ENCODE measurements at places on chromosomes 7 and 10.

- DNase-seq, result no peak
- no peak overlapping the region for H3K4me3 ChIP-seq
- H3K27me3 ChIP-seq, result no peaks in the 10 kb centered on the region
Observed at GRCh38 chr10:81820418-81820817, 54.6 kb upstream of the NRG3 start.

GRCh38 chr10:111767661-111768060 is 415.9 kb downstream of the GPAM start:
- no peaks in the 10 kb centered on the region for H3K4me1 ChIP-seq
- H3K4me3 ChIP-seq, result no peak overlapping the region
- no peak overlapping the region for H3K27ac ChIP-seq
- H3K36me3 ChIP-seq, result no peaks in the 10 kb centered on the region
- H3K27me3 ChIP-seq, result peaks cover 4% of the 10 kb centered on the region

- no peaks in the 10 kb centered on the region for H3K36me3 ChIP-seq
- H3K4me3 ChIP-seq, result no peak overlapping the region
- H3K27me3 ChIP-seq, result peaks cover 17% of the 10 kb centered on the region
- H3K4me1 ChIP-seq, result peaks cover 10% of the 10 kb centered on the region
- H3K27ac ChIP-seq, result no peak overlapping the region
- no peak for DNase-seq
Observed at GRCh38 chr10:77093126-77093525, 544.5 kb downstream of the KCNMA1 start.

- no peak overlapping the region for H3K4me3 ChIP-seq
- H3K36me3 ChIP-seq, result no peaks in the 10 kb centered on the region
- H3K4me1 ChIP-seq, result no peaks in the 10 kb centered on the region
- H3K27ac ChIP-seq, result no peak overlapping the region
- H3K27me3 ChIP-seq, result peaks cover 12% of the 10 kb centered on the region
- DNase-seq, result no peak
Observed at GRCh38 chr10:9285690-9286089, 1231.2 kb downstream of the GATA3 start.

DNA sequence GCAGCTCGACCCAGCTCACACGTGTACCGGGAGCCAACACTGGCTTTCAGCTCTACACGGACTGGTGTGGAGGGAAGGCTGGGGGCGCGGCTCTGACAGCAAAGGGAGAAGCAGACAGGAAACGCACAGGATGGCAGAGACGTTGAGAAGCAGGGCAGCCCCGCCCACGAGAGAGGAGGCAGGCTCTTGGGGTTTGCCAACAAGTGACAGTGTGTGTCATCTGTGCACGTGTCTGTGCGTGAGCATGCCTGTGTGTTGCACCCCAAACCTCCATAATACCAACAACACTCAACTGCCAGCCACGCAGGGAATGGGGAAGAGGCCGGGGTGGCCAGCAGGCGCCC is 64.4 kb upstream of the PDGFA start:
- H3K27me3 ChIP-seq, result peaks cover 6% of the 10 kb centered on the region
- peak overlapping the region; percentile 64 for H3K27ac ChIP-seq
- no peak for DNase-seq
- no peak overlapping the region for H3K4me3 ChIP-seq
- H3K36me3 ChIP-seq, result peaks cover 62% of the 10 kb centered on the region

GRCh38 chr7:80134115-80134535 is 506 bp upstream of the GNAI1 start:
- H3K4me1 ChIP-seq, result peaks cover 45% of the 10 kb centered on the region
- H3K36me3 ChIP-seq, result peaks cover 4% of the 10 kb centered on the region
- DNase-seq, result no peak
- peak overlapping the region; percentile 94 for H3K27ac ChIP-seq
- no peaks in the 10 kb centered on the region for H3K27me3 ChIP-seq

DNA sequence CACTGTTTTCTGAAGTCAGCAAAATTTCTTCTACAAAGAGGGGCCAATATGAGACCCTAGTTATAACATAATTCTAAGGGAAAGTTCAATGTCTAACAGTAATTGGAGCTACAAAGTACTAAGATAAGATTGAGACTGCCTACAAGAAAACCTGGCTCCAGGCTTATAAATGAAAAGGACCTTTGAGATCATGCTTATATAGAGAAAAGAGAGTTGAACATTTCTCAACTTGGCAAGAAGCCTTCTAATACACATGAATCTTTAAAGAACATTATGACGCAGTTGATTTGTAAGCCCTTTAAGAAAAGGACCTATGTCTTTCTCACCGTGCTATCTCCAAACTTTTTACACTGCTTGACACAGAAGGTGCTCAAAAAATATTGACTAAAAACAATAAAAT is 87.9 kb downstream of the TPK1 start:
- H3K4me1 ChIP-seq, result no peaks in the 10 kb centered on the region
- H3K27me3 ChIP-seq, result no peaks in the 10 kb centered on the region
- no peak overlapping the region for H3K27ac ChIP-seq

DNA sequence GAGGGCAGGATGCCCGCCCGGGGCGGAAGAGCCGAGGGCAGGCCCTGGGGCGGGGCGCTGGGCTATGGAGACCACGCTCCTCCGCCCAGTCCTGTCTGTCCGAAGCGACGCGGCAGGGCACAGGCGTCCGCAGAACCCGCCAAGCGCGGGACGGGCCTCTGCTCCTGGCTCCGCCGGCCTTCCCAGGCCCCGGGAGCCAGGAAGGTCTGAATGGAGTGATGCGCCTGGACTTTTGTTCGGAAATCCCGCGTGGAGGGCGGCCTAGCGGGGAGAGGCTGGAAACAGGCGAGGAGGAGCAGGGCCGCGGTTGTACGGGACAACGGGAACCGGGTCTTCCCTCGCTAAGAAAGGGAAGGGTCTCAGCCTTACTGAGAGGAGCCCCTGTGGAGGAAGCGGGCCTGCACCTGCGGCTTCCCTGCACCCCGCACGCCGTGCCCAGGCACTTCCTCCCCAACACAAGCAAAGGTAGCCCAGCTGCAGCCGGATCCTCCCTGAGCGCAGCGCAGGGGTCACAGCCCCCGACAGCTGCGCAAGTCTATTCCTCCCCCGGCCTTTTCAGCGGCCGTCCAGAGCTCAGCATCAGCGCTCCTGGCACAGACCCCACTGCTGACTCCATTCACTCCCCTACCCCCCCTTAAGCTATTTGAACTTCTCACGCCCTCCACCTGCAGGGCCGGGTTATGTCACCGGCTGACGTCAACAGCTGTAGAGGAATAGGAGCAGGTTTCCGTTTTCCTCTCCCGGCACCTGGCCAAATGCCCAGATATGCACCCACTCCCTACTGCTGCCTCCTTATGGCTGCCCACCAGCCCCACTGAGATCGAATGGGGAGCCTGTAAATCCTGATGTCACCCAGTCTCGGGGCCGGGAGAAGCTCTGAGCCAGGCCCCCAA is 143.2 kb upstream of the RET start:
- peaks cover 33% of the 10 kb centered on the region for H3K4me1 ChIP-seq
- H3K27me3 ChIP-seq, result peaks cover 90% of the 10 kb centered on the region
- no peak overlapping the region for H3K27ac ChIP-seq
- peak; percentile 43 for DNase-seq
- H3K36me3 ChIP-seq, result no peaks in the 10 kb centered on the region
- H3K4me3 ChIP-seq, result peak overlapping the region; percentile 70

DNA sequence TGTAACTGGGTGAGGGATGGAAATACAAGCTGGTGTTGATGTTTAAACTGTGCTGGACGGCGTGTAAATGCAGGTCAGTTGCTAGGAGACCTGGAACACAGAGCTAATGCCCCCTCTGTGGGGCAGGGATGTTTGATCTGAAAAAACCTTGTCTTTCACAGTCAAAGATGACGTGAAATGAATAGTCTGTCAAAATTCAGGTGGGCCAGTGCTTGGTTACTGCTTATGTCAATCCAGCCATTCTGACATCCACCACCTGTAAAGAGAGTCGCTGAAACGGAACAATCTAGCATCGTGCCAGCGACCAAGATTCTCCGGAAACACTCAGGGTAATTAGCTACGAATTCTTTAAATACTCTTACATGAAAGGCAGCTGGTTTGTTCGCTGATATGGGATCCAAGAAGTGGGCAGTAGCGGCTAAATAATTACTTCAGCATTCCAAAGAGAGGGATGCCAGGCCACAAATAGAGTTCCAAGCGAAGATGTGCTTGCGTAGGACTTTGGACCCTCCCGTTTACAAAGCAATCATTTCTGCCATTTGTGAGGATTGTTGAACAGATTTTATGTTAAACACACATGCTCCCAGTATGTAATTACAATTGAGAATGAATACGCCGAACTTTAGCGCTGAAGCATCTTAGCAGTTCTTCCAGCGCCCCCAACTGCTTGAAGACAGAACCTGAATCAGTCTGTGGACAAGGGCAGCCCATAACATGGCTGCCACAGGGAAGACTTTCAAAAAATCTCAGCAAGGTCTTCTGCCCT is 7.3 kb upstream of the ASB4 start:
- H3K27ac ChIP-seq, result peak overlapping the region; percentile 75
- H3K4me3 ChIP-seq, result peak overlapping the region; percentile 35
- H3K27me3 ChIP-seq, result no peaks in the 10 kb centered on the region
- peaks cover 82% of the 10 kb centered on the region for H3K4me1 ChIP-seq

- DNase-seq, result no peak
- no peaks in the 10 kb centered on the region for H3K27me3 ChIP-seq
- H3K27ac ChIP-seq, result no peak overlapping the region
- H3K4me3 ChIP-seq, result no peak overlapping the region
- no peaks in the 10 kb centered on the region for H3K4me1 ChIP-seq
Observed at GRCh38 chr10:52875336-52875735, 102.8 kb upstream of the MBL2 start.

DNA sequence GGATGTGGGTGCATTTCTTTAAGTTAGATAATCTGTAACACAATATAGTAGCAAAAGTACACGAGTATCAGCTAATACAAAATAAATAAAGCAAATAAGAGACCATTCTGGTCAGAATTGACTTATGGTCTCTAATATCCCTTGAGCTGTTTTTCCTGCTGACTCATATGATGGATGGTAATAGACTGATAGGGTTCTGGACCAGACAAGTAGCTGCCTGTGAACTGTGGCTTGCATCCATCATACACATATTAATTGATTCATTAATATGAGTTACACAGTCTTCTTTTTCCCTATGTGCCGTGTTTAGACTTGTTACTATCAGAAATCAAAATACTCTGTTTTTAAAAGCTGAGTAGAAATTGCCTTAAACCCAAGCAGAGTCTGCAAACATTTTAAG is 762.8 kb downstream of the GATA3 start:
- peaks cover 4% of the 10 kb centered on the region for H3K27me3 ChIP-seq
- H3K36me3 ChIP-seq, result no peaks in the 10 kb centered on the region
- H3K4me1 ChIP-seq, result no peaks in the 10 kb centered on the region
- no peak for DNase-seq
- H3K27ac ChIP-seq, result no peak overlapping the region

DNA sequence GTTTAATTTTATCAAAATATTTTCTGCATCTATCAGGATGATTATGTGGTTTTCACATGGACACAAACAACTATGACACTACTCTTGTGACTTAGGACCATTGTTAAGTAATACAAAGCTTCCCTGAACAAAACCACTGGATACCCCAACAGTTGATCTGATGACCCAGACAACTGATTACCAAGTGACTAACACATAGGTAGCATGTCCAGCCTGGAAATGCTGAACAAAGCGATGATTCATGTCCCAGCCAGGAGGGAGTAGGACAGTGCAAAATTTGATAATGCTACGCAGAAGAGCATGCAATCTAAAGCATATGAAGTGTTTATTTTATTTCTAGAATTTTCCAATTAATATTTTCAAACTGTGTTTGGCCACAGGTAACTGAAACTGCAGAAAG is 8.9 kb upstream of the PNLIP start:
- DNase-seq, result no peak
- no peak overlapping the region for H3K27ac ChIP-seq
- H3K4me3 ChIP-seq, result no peak overlapping the region
- H3K36me3 ChIP-seq, result no peaks in the 10 kb centered on the region

GRCh38 chr10:110029450-110029849 is 21.7 kb downstream of the ADD3 start:
- H3K36me3 ChIP-seq, result peaks cover 7% of the 10 kb centered on the region
- no peak overlapping the region for H3K4me3 ChIP-seq
- H3K27me3 ChIP-seq, result no peaks in the 10 kb centered on the region
- DNase-seq, result no peak
- H3K27ac ChIP-seq, result no peak overlapping the region

DNA sequence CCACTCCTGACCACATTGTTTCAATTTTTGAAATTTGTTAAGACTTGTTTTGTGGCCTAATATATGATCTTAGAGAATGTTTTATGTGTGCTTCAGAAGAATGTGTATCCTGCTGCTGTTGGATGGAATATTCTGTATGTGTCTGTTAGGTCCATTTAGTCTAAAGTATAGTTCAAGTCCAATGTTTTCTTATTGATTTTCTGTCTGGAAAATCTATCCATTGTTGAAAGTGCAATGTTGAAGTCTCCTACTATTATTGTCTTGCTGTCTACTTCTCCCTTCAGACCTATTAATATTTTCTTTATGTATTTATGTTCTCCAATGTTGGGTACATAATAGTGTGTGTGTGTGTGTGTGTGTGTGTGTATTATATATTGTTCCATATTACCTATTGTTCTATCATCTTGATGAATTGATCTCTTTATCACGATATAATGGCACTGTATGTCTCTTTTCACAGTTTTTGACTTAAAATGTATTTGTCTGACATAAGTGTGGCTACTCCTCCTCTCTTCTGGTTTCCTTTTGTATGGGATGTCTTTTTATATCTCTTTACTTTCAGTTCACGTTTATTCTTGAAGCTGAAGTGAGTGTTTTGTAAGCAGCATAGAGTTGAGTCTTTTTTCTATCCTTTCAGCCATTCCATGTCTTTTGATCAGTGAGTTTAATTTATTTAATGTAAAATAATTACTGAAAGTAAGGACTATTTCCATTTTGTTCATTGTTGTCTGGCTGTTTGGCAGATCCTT is 61.3 kb downstream of the AKR1D1 start:
- H3K27me3 ChIP-seq, result no peaks in the 10 kb centered on the region
- peaks cover 4% of the 10 kb centered on the region for H3K4me1 ChIP-seq
- no peaks in the 10 kb centered on the region for H3K36me3 ChIP-seq
- no peak overlapping the region for H3K27ac ChIP-seq

- DNase-seq, result no peak
- no peak overlapping the region for H3K27ac ChIP-seq
- no peak overlapping the region for H3K4me3 ChIP-seq
- H3K4me1 ChIP-seq, result peaks cover 1% of the 10 kb centered on the region
Observed at GRCh38 chr7:79055722-79056415, 397.6 kb downstream of the MAGI2 start.

DNA sequence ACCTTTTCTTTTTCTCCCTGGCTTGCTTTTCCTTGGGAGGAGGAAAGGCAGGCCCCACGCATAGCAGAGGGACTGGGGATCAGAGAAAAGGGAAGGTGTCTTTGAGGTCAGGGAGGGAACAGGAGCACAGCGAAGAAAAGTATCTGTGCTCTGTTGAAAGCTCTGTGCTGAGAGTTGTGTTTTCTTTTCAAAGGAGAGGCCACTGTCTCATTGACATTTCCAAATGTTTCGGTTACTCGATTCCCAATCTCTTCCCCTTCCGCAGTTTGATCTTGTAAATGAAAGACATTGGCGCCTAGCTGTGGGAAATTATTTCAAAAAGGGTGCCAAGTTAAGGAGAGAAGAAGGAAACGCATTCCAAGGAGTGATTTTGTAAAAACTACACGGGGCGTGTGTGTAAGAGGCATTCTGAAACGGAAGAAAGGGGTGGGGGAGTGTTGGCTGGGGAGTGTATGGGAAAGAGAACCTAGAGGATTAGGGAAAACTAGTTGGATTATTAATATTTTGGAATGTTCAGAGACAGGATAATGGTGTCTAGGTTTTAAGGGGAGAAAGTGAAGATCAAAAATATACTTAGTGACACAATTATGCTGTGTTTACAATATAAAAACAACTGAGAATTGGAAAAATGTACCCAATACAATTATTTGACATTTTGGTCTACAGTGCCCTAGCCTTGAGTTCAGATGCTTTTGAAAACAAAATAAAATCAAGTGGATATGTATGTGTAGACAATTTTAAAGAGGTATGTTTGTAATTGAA is 708 bp downstream of the KLHDC10 start:
- H3K27ac ChIP-seq, result peak overlapping the region; percentile 92
- H3K27me3 ChIP-seq, result peaks cover 3% of the 10 kb centered on the region
- H3K4me3 ChIP-seq, result peak overlapping the region; percentile 95
- no peak for DNase-seq
- peaks cover 9% of the 10 kb centered on the region for H3K36me3 ChIP-seq
